ENCODE measurements at places on chromosomes 5 and 9. TPM values are rescaled to one million over a fixed set of nuclear protein-coding genes. Genes with fewer than 3 reads are reported as not detected.

TAF11L10 gene
- not detected for polyA plus RNA-seq

TXNDC8 gene
- 16.7 TPM for polyA plus RNA-seq

DMRT2 gene
- polyA plus RNA-seq, result 2.1 TPM

GRCh38 chr5:132777209-132778069 lies at the start of gene SEPTIN8:
Gene SEPTIN8, minus strand, starts transcription at chr5:132777239. Its CDS starts 102 bp downstream, at chr5:132777137.
- DNase-seq, result peak; percentile 44

GRCh38 chr9:83144492-83144891 lies 81.5 kb upstream of the RASEF start:
- DNase-seq, result no peak

DNA sequence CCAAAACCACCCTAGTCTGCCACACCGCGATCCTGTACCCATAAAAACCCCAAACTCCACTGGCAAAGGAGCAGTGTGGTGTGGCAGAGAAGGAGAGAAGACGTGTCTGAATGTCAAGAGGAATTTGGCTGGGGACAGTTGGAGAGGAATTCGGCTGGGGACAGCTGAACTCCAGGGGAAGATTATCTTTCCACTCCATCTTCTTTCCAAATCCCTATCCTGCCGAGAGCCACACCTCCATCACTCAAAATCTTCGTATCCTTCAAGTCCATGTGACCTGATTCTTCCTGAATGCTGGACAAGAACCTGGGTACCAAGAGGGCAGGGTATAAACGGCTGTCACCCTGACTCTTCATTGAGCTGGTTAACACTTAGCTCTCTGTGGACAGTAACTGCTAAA lies 448.1 kb downstream of the ARHGEF28 start:
- no peak for DNase-seq

DNA sequence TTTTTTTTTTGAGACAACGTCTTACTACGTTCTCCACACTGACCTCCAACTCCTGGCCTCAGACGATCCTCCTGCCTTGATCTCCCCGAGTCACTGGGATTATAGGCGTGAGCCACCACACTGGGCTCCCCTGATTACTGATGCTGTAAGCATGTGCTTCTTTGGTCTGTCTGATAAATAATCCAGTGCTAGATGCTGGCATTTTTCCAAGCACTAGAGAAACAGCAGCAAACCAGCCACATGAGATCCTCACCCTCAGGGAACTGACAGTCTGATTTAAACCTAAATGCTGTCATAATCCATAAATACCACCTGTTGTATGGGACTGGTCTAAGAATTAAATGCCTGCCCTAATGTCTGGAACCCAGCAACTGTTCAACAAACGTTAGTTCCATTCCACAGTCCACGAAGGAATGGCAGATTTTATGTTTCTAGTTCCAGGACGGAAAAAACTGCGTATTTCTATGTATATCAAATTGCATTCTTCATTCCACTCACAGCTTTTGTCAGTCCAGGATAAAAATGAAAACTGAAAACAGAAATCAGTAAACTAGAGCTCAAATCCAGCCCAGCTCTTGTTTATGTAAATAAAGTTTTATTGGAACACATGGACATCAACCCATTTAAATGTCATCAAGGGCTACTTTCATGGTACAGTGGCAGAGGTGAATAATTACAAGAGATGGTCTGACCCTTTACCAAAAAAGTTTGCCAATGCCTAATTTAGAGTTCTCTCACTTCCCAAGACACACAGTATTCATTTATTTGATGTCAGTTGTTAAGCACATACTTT lies 20.1 kb downstream of the SLC35D2 start:
- DNase-seq, result no peak

GRCh38 chr9:93325307-93326035 lies 126.0 kb upstream of the FAM120A start:
- DNase-seq, result no peak

DNA sequence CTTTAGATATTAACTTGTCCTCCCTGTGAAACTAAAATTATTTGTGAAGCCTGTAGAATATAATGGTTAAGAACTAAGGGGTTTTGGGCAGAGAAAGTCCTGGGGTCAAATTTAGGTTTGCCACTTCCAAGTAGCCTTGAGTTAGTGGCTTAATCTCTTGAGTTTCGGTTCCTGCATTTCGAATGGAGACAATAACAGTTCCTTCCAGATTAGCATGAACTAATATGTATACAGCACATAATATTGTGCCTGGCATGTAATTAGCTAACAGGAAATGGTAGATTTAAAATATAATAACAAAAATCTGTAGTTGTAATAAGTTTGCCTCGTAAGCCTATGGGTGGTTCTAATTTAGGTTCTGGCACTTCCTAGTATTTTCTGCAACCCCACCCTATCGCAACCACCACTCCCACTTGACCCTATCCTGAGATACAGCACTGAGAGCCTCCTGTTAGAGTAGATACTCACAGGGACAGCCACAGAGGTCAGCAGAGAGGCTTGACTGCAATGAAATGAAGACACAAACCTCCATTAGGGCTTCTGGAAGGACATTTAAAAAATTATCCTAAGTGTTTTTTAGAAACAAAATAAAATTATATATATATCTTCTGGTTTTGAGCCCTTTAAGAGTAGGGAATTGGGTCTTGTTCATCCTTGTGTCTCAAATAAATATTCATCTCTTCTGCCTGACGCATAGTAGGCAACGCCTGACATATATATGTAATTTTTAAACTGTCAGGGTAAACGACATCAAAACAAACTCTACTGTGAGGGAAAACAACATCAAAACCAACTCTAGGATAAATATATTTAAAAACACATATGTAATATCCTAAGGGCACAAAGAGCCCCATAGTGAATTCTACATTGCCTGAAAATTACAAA lies 8.5 kb downstream of the SPINK9 start:
- DNase-seq, result no peak

GRCh38 chr5:1794901-1795290 lies 4.7 kb downstream of the MRPL36 start:
- no peak for DNase-seq

NEUROG1 gene
- polyA plus RNA-seq, result not detected

- DNase-seq, result no peak
Observed at GRCh38 chr9:37324691-37325490, 97.6 kb upstream of the GRHPR start.

FCN2 gene
- not detected for polyA plus RNA-seq

BTNL3 gene
- polyA plus RNA-seq, result not detected

DNA sequence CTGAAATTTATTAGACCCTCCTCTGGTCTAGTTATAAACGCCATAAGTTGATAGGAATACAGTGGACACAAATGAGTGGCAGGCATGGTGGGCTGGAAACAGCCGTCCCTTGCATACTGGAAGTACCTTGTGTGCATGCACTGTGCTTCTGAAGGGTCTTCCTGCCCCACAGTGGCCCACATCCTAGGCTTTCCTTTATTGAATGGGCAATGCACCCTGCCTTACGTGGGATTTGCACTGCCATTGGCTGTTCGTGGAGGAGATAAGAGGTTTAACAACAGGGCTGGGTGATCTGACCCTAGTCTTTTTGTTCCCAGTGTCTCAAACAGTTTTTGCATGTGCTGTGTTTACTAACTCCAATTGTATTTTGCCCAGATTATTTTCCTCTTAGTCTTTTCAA lies 480.8 kb downstream of the GADD45G start:
- DNase-seq, result no peak

ACTBL2 gene
- polyA plus RNA-seq, result 0.15 TPM

GRCh38 chr5:108505608-108506007 lies 123.7 kb upstream of the FBXL17 start:
- DNase-seq, result no peak

- DNase-seq, result no peak
Observed at GRCh38 chr5:98840946-98841345, 67.5 kb downstream of the RGMB start.

DNA sequence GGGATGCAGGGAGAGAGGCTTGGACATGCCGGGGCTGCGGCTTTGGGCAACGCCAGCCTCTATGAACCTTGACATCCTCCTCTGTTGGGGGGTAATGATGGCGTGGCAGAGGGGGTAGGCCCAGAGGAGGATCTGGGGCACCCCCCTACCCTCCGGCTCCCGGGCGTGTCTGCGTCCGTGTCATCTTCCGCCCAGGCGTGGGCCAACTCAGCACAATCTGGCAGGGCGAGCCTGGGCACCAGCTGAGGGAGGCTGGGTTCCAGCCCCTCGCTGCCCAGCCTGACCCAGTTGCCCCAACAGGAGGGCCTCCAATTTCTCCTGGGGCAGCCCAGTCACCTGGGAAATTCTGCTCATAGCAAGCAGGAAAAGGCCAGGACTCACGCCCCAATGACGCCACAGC lies 62.9 kb upstream of the IL17B start:
- DNase-seq, result no peak

DNA sequence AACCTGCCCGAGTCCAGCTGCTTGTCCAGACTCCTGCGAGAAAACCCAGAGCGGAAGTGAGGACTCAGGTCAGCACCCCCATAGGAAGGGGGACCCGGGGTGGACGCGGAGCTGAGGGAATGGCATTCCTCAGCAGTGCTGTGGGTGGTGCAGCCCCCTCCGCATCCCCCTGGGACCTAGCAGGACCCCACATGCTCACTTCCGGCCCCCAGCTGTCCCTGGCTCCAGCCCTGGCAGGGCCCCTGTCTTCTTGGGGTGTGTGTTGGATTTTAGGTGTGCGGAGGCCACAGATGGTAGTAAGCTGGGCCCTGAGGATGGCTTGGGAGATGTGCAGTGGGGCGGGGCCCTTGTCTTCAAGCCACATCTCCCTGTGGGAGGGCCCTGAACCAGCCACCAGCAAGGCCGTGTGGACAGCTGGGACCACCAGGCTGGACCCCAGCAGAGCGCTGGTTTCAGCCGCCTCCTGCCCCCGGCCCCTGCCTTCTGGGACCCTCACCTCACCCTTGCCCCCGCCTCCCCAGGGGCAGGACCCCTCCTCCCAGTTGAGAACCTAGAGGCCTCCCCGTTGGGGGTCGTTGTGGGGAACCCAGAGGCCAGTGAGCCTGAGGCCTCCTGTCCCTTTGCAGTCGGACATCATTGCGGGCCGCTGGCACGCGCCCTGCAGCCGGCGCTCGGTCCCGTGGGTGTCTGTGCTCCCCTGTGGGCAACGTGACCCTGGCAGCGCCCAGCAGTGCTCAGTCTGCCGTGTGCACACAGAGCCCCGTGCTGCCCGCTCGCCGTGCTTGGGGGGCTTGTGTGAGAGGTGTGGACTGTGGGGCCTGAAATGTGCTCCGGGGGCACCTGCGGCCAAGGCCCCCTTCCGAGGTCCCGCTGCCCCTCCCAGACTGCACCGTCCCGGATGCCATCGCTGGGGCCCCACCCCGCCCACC lies 10.8 kb upstream of the SLC9A3 start:
- DNase-seq, result no peak

All from testis (tissue), 5 donors.